Hypothalamus (tissue), 51 donors: ENCODE measurements at places on chromosomes 6 and 20.

DNA sequence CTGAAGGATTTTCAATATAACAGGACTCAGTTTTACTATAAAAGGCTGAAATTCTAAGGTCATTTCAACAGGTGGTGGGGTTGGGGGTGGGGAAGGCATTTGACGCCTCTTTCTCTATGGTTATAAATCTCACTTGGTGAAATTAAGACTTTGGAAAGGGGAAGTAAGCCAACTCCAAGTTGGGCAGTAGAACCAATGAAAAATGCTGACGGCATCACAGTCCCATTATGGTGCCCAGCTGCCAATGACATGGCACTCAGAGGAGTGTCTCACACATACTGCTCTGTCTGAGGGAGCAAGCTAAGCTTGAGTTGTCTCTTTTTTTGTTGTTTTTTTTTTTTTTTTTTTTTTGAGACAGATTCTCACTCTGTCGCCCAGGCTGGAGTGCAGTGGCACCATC is 4.7 kb downstream of the SLC16A10 start:
- no peak for DNase-seq

- no peak for DNase-seq
Observed at GRCh38 chr6:86147859-86148258, 505.2 kb upstream of the SYNCRIP start.

DNA sequence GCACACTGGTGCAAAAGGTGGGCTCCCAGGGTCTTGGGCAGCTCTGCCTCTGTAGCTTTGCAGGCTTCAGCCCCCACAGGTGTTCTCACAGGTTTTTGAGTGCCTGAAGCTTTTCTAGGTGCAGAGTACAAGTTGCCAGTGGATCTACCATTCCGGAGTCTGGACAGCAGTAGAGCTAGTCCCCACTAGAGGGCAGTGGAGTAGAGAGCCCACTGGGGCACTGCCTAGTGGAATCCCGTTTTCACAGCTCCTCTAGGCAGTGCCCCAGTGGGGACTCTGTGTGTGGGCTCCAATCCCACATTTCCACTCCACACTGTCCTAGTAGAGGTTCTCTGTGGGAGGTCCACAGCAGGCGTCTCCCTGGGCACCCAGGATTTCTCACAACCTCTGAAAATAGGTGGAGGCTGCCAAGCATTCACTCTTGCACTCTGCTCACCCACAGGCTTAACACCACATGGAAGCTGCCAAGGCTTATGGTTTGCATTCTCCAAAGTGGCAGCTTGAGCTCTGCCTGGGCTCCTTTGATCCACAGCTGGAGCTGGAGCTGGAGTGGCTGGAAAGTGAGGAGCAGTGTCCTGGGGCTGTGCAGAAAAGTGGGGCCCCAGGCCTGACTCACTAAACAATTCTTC is 86.3 kb upstream of the PROKR2 start:
- DNase-seq = no peak

DNA sequence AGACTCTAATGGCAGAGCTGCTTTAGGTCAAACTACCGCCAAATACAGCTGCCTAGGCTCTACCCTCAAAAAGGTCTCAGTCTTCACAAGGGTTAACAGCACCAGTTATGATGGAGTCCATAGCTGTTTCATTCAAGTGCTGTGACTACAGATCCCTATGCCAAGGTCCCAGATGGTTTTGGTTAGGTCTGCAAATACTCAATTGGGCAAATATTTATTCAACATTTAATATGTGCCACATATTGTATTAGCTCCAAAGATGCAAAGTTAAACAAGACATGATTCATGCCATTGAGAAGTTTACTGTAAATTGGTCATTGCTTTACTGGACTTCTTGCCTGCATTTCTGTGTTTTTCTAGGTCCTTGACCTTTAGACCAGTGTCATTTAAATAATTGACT is 55.8 kb upstream of the TFAP2D start:
- no peak for DNase-seq

DNA sequence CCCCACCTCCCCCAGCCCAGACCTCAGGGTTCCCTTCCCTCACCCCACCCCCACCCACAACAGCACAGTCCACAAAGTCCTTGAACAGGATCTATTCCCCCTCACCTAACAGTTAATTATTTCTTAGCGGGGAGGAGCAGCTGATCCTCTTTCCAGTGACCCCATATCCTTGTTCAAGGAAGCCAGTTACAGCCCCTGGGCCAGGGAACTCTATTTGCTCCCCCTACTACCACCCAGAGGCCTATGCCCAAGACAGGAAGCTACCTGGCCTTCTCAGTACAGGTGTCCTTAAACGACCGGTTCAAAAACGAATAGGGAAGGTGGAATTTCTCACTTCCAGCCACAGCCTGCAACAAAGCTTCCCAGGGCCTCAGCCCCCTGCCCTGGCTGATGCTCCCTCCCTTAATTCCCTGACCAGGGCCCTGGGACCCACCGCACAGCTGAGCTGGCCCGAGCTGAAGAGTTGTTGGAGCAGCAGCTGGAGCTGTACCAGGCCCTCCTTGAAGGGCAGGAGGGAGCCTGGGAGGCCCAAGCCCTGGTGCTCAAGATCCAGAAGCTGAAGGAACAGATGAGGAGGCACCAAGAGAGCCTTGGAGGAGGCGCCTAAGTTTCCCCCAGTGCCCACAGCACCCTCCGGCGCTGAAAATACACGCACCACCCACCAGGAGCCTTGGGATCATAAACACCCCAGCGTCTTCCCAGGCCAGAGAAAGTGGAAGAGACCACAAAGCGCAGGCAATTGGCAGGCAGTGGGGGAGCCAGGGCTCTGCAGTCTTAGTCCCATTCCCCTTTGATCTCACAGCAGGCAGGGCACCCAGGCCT is 778 bp downstream of the MCCD1 start:
- no peak for DNase-seq

- DNase-seq = no peak
Observed at GRCh38 chr6:127514179-127514772, 4.9 kb downstream of the MTCL3 start.

GRCh38 chr6:143058987-143059386 is 1.7 kb upstream of the AIG1 start:
- DNase-seq = no peak

DNA sequence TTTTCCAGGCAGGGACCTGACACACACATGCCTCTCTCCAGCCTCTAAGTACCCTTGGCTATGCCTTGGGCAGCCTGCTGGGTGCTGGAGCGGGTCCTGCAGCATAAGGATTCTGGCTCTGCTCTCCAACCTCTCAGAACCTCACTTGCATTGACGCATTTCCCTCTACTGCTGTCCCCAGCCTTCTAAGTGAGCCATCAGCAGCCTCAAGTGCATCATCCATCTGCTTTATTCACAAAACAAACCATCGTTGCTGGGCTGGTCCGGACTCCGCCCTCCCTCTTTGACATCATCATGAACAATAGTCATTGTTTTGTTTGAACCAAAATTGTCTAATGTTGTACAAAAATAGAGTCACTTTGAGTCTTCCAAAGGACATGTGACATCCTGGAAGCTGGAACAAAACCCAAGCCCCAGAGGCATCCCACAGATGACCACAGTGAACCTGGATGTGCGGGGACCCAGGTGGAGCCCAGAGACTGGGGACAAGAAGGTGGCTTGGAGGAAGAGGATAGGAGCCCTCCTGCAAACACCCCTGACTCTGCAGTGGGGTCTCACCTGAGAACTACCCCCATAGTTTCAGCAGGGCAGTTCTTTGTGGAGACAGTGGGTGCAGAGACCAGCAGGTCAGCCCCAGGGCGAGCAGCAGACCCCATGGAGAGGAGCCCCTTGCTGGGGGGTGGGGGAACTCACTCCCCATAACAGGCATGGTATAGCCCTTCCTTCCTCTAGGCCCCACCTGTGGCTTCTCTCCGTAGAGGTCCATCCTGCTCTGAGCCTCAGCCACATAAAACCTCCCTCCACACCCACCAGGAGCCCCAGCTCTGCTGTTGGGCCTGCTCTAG is 230.1 kb downstream of the SYNDIG1 start:
- no peak for DNase-seq

DNA sequence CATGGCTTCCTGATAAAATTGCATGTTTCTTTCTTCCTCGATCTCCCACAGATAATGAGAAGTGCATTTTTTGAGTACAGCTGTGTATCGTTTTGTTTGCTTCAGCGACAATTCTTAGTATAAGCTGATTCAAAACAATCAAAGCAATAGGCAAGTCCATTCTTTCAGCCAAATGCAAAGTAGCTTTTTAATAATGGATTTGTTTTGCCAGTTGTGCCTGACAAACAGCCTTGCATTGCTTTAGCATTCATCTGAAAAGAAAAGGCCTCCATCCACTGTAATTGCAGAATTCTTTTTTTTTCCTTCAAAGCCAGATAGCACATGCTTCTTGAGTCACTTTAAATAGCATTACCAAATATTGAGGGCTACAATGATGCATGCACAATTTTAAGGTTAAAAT is 32.0 kb downstream of the TTLL2 start:
- no peak for DNase-seq

GRCh38 chr6:41663568-41663967 is 25.3 kb downstream of the MDFI start:
- no peak for DNase-seq

- peak; percentile 62 for DNase-seq
Observed at GRCh38 chr20:43749734-43750294, 23.0 kb upstream of the GTSF1L start.

- DNase-seq = no peak
Observed at GRCh38 chr20:38357653-38358207, 11.4 kb downstream of the LBP start.

DNA sequence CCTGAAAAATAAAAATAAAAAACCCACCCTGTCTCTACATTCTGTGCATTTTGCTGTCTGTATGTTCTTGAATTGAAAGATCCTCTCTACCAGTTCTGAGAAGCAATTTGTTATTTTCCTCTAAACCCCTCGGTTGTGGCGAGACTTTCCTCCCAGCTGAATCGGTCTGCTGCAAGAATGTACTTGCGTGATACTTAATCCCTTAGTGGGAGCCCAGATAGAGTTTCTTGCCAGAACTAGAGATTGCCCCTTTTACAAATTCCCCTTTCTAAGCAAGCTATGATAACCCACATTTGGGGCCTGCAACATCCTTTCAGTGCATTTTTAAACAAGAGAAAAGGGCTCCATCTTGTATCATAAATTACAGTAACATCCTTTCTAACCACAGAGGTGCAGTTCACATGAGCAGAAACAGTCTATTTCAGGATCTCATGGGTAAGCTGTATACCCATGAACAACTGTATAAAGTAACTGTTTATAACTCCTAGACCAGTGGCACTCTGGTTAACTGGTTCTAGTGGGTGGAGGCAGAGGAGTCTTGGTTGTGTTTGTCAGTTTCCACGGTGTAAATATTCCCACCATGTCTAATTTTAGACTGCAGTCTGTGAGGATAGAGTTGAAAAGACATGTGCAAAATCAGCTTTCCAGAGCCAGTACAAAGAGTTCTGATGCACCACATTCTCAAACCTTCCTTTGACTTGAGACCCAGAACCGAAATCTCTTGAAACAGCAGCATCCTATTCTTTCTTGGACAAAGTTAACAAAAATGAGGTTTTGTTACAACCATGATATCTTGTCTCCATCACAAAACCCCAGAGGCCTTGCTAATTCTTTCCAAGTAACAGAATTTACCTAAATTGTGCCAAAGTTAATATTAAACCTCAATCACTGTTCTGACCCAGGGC is 113.1 kb upstream of the ZNF217 start:
- DNase-seq = no peak
